Neural progenitor cell (in vitro differentiated cells): ENCODE measurements at places on chromosomes 2 and 18. TPM values are rescaled to one million over a fixed set of nuclear protein-coding genes. Genes with fewer than 3 reads are reported as not detected.

RGPD6 gene
- 35.0 and 54.8 TPM in 2 replicates for total RNA-seq

DNA sequence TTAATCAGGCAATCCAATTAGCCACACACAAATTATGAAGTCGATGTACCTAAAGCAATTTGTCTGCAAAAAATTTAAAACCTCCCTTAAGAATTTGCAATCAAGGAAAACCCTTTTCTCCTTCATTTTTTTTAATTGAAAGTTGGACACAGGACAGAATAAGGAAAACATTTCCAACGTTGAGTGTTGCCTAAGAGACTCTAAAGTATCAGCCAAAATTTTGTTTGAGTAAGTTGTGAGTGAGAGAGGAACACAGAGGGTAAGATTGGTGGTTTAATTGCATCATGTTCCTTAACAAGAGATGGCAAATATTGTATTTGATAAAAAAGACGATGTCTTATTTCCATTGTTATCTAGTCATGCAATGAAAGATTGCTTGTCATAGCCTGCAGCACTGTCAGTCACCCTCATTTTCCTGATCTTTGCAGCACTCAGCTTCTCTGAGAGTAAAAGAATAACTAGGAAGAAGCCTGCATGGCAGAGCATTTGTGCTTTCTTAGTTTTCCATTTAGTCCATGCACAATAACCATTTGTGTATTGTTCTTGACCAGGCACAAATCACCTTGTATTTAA lies 115.5 kb downstream of the ICOS start:
- DNase-seq, result no peak
- no peak overlapping the region for H3K4me3 ChIP-seq
- no peaks in the 10 kb centered on the region for H3K27me3 ChIP-seq
- H3K4me1 ChIP-seq, result peaks cover 6% of the 10 kb centered on the region
- no peak overlapping the region for H3K27ac ChIP-seq

- peak; percentile 89 for DNase-seq
- H3K4me1 ChIP-seq, result no peaks in the 10 kb centered on the region
- no peaks in the 10 kb centered on the region for H3K27me3 ChIP-seq
- no peak overlapping the region for H3K27ac ChIP-seq
- H3K36me3 ChIP-seq, result no peaks in the 10 kb centered on the region
Measured at GRCh38 chr18:42114310-42114943, 159.4 kb downstream of the PIK3C3 start.

TSPYL6 gene
- not detected in 2 replicates for total RNA-seq

DNA sequence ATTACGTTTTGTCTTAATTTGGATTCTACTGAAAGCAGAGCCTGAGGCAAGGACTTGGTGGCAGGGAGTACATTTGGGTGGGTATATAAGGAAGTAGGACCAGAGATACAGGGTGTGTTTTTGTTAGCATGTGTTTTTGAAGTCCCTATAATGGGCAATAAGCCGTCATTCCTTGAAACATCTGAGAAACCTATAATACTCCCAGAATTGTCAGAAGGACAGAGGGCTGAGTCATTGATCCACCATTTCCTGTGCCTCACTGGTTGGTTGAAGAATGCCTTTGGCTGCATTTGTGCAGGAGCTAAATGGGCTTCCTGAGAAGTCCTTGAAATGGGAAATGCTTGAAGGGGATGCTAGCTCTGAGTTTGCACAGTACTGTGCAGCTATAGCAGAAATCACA lies 281.8 kb upstream of the ZEB2 start:
- no peak overlapping the region for H3K4me3 ChIP-seq
- H3K27me3 ChIP-seq, result no peaks in the 10 kb centered on the region
- no peaks in the 10 kb centered on the region for H3K36me3 ChIP-seq
- H3K4me1 ChIP-seq, result peaks cover 5% of the 10 kb centered on the region
- H3K27ac ChIP-seq, result no peak overlapping the region
- no peak for DNase-seq

- no peak for DNase-seq
- H3K4me3 ChIP-seq, result no peak overlapping the region
- no peaks in the 10 kb centered on the region for H3K27me3 ChIP-seq
- peaks cover 13% of the 10 kb centered on the region for H3K4me1 ChIP-seq
- H3K27ac ChIP-seq, result no peak overlapping the region
- H3K36me3 ChIP-seq, result no peaks in the 10 kb centered on the region
Measured at GRCh38 chr2:200778038-200778437, 33.7 kb upstream of the BZW1 start.

DNA sequence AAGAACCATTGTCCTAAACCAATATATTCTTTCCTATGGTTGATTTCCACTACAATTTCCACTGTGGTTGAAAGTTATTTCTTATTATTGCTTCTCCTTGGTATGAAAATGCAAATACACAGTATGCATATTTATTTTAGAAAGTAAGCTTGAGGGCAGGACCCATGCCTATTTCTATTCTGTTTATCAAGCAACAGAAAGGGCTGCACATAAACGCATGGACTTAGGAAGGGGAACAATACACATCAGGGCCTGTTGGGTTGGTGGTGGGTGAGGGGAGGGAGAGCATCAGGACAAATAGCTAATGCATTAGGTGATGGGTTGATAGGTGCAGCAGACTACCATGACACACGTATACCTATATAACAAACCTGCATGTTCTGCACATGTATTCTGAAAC lies 20.7 kb downstream of the SLC4A3 start:
- H3K27ac ChIP-seq, result no peak overlapping the region
- no peak for DNase-seq
- peaks cover 5% of the 10 kb centered on the region for H3K27me3 ChIP-seq
- no peak overlapping the region for H3K4me3 ChIP-seq
- H3K4me1 ChIP-seq, result peaks cover 13% of the 10 kb centered on the region

- H3K4me1 ChIP-seq, result no peaks in the 10 kb centered on the region
- H3K36me3 ChIP-seq, result no peaks in the 10 kb centered on the region
- H3K27me3 ChIP-seq, result no peaks in the 10 kb centered on the region
- H3K27ac ChIP-seq, result no peak overlapping the region
Measured at GRCh38 chr18:45040879-45041278, 360.2 kb downstream of the SETBP1 start.

ANKRD30B gene
- total RNA-seq, result not detected in 2 replicates

KCNS3 gene
- total RNA-seq, result 10.0 and 15.0 TPM in 2 replicates

DNA sequence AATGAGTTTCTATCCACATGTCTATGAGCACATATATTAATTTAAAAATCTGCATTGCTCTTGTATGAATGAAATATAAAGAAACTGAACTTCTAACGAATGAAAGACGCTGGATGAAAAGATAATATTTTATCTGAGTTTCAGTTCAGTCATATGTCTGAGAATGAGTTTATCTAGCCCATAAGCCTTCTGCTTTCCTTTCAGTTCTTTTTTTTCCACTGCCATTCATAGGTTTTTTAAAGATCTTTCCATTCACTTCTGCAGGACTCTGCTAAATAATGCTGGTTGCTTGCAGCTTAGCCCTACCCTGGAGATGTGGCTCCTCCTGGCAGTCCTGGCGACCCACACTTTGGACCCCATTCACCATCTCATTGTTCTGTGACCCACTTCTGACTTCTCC lies 109.0 kb downstream of the BCL2 start:
- no peaks in the 10 kb centered on the region for H3K4me1 ChIP-seq
- H3K27me3 ChIP-seq, result no peaks in the 10 kb centered on the region
- H3K27ac ChIP-seq, result no peak overlapping the region
- H3K4me3 ChIP-seq, result no peak overlapping the region

STARD6 gene
- not detected in 2 replicates for total RNA-seq

GRCh38 chr2:108226564-108226963 lies 13.2 kb upstream of the SULT1C3 start:
- no peaks in the 10 kb centered on the region for H3K36me3 ChIP-seq
- no peak overlapping the region for H3K4me3 ChIP-seq
- H3K27me3 ChIP-seq, result no peaks in the 10 kb centered on the region
- no peaks in the 10 kb centered on the region for H3K4me1 ChIP-seq
- no peak for DNase-seq

- no peak overlapping the region for H3K27ac ChIP-seq
- H3K4me3 ChIP-seq, result peak overlapping the region; percentile 60
- no peaks in the 10 kb centered on the region for H3K36me3 ChIP-seq
- peaks cover 91% of the 10 kb centered on the region for H3K27me3 ChIP-seq
Measured at GRCh38 chr2:199470361-199470671, 12.6 kb upstream of the SATB2 start.

DNA sequence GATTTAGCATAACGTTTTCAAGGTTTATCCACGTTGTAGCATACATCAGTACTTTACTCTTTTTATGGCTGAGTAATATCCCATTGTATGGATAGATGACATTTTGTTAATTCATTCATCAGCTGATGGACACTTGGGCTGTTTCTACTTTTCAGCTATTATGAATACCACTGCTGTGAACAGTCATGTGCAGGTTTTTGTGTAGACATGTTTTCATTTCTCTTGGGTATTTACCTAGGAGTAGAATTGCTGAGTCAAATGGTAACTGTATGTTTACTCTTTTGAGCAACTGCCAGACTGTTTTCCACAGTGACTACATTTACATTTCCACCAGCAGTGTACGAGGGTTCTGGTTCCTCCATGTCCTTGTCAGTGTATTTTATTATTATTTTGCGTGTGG lies 33.9 kb downstream of the COX7A2L start:
- H3K4me3 ChIP-seq, result no peak overlapping the region
- no peaks in the 10 kb centered on the region for H3K4me1 ChIP-seq
- peaks cover 4% of the 10 kb centered on the region for H3K36me3 ChIP-seq
- no peaks in the 10 kb centered on the region for H3K27me3 ChIP-seq

GRCh38 chr2:182917924-182918323 lies 51.5 kb upstream of the FRZB start:
- no peaks in the 10 kb centered on the region for H3K27me3 ChIP-seq
- DNase-seq, result no peak
- H3K36me3 ChIP-seq, result no peaks in the 10 kb centered on the region
- H3K4me3 ChIP-seq, result no peak overlapping the region
- H3K4me1 ChIP-seq, result no peaks in the 10 kb centered on the region

GRCh38 chr2:167579826-167580225 lies 667.6 kb downstream of the STK39 start:
- no peak overlapping the region for H3K27ac ChIP-seq
- peaks cover 22% of the 10 kb centered on the region for H3K4me1 ChIP-seq
- H3K27me3 ChIP-seq, result no peaks in the 10 kb centered on the region
- no peaks in the 10 kb centered on the region for H3K36me3 ChIP-seq
- DNase-seq, result no peak
- no peak overlapping the region for H3K4me3 ChIP-seq
